Activated T-cell treated with anti-CD3 and anti-CD28 coated beads for 48 hours (primary cell): ENCODE measurements at places on chromosomes 1 and 21.
A peak's percentile ranks its signal among the peaks of the same experiment; 100 is the strongest.

- no peak for DNase-seq
Observed at GRCh38 chr1:200861937-200862647, 10.7 kb upstream of the GPR25 start.

GRCh38 chr21:15986277-15986676, 256.5 kb downstream of the USP25 start:
- no peak for DNase-seq

GRCh38 chr1:204318324-204318723, 41.4 kb downstream of the PLEKHA6 start:
- DNase-seq = no peak

DNA sequence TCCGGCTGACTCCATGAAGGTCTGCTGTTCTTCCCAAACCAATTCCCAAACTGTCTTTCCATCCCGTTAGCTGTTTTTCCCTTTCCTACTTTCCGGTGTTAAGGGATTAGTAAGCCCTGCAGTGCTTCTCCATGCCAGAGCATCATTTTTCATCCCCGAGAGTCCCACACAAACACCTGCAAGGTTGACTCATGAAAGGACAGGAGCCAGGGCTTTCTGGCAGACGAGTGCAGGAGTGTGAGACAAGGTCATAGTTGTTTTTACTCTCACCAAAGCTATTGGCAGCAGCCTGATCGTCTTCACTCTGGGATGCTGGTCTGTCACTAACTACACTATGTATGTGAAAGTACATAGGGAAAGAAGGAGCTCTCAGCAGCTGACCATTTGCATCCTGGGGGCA, 10.2 kb upstream of the BECN2 start:
- no peak for DNase-seq

- DNase-seq = no peak
Observed at GRCh38 chr1:225111000-225111399, 181.5 kb downstream of the DNAH14 start.

DNA sequence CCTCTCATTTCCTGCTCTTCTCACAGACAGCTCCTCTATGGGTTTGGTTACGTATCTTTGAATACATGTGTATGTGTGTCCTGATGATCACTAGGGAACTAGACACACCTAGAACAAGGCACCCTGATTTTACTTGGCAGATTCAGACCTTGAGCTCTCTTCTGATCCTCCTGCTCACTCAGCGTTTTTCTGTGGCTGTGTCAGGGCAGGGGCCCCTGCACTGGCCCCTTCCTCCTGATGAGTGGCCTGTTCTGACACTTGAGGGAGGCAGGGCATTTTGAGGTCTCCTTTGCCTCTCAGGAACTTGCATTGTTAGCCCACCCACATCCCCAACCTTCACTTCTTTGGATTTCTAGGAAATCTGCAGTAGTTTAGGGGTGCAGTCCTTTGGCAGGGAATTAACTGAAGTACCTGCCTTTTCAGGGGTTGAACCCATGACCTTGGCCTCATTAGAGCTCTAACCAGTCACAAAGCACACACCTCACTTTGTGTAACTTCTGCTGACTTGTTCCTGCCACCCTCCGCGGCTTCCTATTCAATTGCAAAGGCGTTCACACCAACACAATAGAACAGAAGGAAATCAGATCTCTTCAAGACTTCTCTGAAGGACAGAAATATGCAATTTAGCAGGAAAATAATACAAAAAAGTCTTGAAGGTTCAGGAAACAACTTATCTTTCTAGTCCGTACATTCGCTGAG, 8.8 kb downstream of the SMYD2 start:
- no peak for DNase-seq

DNA sequence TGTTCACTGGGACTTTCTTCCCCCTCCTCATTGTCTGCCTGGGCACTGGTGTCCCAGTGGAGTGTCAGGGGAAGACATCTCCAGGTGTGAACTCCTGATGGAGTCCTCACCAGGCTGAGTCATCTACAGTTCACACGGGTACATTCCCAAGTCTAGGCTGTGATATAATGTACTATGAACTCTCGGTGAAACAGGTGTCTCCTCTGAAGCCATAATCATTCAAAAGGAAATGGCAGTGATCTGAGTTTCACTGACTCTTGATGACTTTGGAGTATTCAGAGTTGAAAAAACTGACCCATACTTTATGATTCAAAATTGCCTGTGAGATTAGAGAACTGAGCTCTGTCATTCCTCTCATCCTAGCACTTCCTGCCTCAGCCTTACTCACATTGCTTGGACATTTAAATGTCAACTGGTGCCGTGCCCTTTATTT, 9.1 kb downstream of the LAMC2 start:
- DNase-seq = no peak

DNA sequence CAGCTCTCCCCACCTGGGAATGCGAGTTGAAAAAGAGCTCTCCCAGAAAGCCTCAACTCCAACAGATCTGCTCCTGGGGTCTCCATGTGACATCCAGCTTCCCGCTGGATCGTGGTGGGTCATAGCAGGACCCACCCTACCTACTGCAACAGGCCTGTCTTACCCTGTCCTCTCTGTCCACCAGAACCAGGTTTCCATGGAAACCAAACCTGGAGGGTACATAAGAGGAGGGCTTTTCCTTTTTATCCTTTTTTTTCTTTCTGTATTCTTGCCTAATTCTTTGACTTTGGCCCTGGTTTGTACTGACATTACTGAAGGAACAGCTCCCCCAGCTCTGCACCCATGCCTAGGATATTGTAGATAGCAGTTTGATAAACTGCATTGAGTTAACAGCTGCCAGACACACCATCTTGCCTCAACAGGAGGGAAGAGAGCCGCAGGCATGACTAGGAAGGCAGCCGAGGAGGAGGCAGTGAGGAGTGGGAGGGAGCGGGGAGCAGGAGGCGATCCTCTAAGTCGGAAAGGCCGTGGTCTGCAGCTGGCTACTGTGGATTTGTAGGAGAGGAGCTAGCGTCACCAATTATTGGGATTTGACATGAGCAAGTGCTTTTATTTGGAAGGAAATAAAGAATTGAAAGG, 9.7 kb upstream of the FMOD start:
- no peak for DNase-seq

DNA sequence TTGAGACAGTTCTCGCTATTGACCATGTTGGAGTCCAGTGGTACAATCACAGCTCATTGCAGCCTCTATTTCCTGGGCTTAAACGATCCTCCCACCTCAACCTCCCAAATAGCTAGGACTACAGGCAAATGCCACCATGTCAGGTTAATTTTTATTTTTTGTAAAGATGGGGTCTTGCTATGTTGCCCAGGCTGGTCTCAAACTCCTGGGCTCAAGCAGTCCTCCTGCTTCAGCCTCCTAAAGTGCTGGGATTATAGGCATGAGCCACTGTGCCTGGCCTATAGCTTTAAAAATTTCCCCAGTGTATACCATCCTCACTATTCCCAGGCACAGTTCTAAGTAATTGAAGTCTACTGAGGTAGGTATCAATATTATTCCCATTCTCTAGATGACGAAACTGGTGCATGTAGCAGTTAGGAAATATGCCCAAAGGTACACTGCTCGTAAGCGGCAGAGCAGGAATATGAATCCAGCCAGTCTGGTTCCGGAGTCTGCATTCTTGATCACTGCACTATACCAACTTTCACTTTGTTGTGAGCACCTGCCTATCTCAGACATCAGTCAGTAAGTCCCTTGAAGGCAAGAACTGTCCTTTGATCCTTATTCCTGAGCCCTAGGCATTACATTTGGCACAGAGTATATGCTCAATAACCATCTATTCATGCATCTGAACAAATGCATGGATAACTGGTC, 11.5 kb upstream of the SRP9 start:
- no peak for DNase-seq

GRCh38 chr1:160682983-160683865, 28.4 kb downstream of the CD48 start:
- no peak for DNase-seq

- DNase-seq = no peak
Observed at GRCh38 chr1:109388884-109389637, 8.7 kb downstream of the SORT1 start.

- DNase-seq = no peak
Observed at GRCh38 chr1:101219924-101220870, 16.6 kb upstream of the S1PR1 start.

- DNase-seq = no peak
Observed at GRCh38 chr1:162710780-162711465, 78.7 kb downstream of the DDR2 start.

GRCh38 chr1:168842916-168843315, 113.9 kb upstream of the DPT start:
- no peak for DNase-seq

- no peak for DNase-seq
Observed at GRCh38 chr1:217687511-217687910, 56.4 kb downstream of the SPATA17 start.

GRCh38 chr1:150720703-150721102, at the start of gene HORMAD1:
Gene HORMAD1, minus strand, starts transcription at chr1:150720895. Its CDS starts 1,390 bp downstream, at chr1:150719505.
- DNase-seq = no peak

- DNase-seq = peak; percentile 91
Observed at GRCh38 chr1:26169669-26170471, at the start of gene ZNF593. Gene ZNF593, plus strand, starts transcription at chr1:26169908. Its CDS starts 76 bp downstream, at chr1:26169984.

- DNase-seq = peak; percentile 3
Observed at GRCh38 chr1:85465099-85465785, at the start of gene DDAH1. Gene DDAH1, minus strand, starts transcription at chr1:85465159. Its CDS starts 114 bp downstream, at chr1:85465045.

- DNase-seq = no peak
Observed at GRCh38 chr1:241834733-241835377, 13.1 kb upstream of the EXO1 start.

DNA sequence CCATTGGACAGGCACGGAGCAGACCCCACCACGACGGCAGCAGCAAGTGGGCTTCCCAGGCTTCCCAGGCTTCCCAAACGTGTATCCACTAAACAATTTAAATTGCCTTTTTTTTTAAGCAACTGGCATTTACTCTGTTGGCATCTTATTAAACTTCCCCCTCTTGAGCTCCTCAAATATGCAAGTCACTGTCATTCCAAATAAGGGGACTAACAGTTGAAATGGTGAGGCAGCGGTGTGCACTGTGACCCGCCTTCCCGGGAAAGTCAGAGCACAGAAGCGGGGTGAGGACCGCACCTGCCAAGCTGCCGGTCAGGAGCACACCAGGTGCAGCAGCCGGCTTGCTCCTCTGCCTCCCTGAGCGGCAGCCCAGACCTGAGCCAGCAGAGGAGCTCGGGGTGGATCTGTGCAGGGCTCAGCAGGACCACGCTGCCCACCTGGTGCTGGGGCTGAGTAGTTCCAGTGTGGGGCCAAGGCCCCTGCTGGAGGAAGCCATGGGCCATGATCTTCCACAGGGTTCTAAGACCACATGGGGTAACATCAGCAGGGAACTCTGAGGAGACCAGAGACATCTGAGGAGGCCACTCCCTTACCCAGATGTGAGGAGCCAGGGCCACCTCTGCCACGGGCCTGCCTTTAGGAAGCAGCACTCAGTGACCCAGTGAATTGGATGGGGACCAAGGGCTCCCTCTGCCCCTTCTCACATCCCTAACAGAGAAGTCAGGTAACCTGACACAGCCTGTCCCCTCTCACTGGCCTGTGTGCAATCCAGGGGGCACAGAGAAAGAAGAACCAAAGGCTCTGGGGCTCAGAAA, 245.4 kb downstream of the NPHP4 start:
- no peak for DNase-seq

DNA sequence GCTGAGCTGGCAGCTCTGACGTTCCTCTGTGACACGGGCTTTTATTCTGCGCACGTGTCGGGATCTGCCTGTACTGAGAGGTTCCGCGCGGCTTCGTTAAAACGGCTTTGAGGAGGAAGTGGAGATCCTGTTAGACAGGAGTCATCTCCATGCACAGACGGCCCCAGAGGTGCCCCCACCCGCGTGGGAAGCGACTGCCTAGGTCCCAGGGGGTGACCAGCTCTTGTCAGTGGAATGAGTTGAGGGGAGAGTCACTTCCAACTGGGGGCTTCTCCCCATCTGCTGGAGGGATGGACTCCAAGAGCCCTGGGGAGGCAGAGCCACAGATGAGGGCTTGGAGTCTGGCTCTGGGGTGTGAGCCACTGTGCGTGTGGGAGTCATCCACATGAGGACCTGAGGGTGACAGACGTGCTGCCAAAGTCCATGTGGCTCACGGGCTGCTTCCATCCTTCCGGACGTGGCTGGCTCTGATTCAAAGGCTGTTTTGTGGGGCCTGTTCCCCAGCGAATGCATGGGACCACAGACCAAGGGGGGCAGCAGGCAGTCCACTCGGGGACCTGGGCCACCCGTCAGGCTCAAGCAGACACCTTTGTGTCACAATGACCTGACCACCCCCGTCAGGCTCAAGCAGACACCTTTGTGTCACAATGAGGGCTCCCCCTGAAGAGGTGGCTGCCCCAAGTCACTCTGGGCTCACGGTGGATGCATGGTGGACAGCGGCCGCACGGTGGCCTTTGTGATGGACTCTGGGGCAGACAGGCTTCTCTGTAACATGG, 26.8 kb downstream of the PTTG1IP start:
- DNase-seq = peak; percentile 35

GRCh38 chr1:75519651-75520427, 91.1 kb downstream of the SLC44A5 start:
- DNase-seq = no peak

DNA sequence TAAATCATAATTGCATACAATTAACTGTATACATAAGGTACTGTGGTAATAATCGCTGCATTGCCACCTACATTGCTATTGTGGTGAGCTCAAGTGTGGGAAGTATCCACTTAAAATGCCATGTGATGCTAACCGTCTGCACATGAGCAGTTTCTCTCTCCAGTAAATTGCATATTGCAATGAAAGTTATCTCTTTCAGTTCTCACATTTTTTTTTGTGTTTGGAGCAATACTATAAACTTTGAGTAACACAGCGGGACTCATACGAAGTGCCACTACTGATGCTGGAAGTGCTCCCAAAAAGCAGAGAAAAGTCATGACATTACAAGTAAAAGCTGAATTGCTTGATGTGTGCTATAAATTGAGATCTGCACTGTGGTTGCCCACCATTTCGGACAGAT, 38.5 kb downstream of the DISC1 start:
- DNase-seq = no peak

- no peak for DNase-seq
Observed at GRCh38 chr1:212401042-212401441, 13.6 kb downstream of the PACC1 start.

DNA sequence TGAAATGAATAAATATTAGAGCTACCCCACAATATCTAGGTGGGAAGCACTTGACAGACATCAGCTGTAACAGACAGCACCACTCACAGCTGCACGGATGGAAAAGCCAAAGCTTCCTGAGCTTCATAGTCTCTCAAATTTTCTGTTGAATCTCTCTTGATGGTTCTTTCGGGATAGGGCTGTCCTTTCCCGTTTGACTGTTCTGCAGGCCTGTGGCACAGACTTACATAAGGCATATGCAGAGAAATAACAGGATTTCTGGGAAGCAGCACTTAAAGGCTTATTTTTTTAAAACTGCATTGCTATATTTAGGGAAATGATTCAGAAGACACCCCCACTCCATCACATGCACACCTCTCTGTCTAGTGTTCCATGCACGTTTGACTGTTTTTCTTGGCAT, 77.5 kb downstream of the ZNF648 start:
- no peak for DNase-seq

GRCh38 chr21:15243406-15243805, 178.6 kb upstream of the NRIP1 start:
- no peak for DNase-seq

DNA sequence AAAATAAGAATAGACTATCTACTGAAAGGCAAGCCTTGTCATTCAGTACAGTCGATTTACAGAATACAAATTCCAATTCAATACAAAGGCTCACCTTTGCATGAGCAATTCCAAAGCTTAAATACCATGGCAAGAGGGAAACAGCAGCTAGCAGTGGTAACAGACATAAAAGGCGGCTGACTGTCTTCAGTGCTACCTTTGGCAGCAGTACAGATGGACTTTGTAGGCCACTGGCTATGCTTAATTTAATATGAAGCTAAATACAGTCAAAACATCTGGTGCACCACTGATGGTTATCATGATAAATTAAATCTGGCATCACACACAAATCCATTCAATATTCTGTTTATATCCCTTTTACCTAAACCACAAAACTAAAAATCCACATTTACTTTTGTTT, 62.4 kb downstream of the RERE start:
- DNase-seq = no peak
